Regular cardiac myocyte (primary cell): ENCODE measurements at places on chromosomes 2 and 18. TPM values are rescaled to one million over a fixed set of nuclear protein-coding genes. Genes with fewer than 3 reads are reported as not detected.

IL1R2 gene
- 0.38 and 0.56 TPM in 2 replicates for total RNA-seq

RFTN2 gene
- 0.58 and 3.7 TPM in 2 replicates for total RNA-seq

HK2 gene
- 68.8 and 80.5 TPM in 2 replicates for total RNA-seq

COL3A1 gene
- total RNA-seq: 1,261 and 4,792 TPM in 2 replicates
